ENCODE measurements at places on chromosomes 2 and 18.

DNA sequence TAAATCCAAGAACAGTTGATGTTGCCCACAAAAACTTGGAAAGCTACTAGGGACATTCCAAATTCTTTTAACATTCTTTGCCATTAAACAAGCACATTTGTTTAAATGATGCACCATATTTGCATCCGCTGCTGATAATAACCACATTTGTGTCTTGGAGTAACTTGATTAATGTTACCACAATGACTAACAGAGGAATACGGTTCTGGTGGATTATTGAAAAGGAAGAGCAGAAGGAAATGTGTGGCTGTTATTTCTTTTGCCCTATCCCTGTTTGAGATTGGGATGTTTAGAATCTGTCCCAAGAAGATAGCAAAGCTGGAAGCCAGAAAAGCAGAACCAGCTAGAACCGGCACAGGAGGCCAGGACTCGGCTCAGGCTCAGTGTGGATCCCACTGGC is 39.2 kb upstream of the RASGRP3 start:
- DNase-seq, result no peak

DNA sequence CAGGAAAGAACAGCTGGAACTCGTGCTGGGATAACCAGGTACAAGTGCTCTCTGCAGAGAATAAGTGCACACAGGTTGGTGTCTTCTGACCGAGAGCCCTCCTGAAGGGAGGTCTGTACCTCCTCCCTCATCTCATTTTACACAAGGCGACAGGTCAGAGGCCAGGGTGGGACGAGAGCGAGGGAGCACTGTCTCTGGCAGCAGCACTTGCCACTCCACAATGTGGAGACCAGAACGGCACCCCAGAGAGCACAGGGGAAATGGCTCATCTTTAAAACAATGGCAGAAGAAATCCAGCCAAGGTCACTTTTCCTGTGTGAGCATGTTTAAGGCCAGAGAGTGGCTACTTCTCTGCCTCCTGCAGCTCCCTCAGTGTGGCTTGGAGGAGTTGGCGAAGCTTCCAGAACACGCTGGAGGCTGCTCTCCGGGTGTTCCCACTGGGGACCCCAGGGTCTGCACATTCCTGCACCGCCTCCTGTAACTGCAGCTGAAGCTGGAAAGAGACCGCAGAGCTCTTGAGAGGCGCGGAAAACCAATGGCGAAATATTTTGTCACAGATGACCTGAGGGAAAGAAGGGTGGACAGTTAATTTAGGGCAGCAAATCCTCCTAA is 20.8 kb downstream of the DIPK1C start:
- DNase-seq, result no peak

GRCh38 chr2:36376319-36376765 is 20.8 kb downstream of the CRIM1 start:
- no peak for DNase-seq

DNA sequence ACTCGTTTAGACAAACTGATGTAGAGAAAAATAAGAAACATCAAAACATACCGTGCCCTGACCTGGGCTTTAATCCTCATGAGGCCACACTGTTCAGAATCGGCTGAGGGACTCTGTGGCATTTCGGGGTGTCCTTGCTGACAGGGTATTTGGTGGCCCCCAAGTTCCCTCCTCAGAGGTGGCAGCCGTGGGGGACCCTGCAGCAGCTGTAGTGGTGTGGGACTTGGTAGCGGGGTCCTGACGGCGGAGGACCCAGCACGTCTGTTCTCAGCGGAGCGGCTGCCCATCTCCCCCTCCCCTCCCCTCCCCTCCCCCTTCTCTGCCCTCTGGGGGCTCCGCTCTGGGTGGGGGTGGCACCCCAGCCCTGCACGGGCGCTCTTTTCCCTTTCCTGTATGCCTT is 18.4 kb downstream of the KCNG2 start:
- DNase-seq, result no peak

DNA sequence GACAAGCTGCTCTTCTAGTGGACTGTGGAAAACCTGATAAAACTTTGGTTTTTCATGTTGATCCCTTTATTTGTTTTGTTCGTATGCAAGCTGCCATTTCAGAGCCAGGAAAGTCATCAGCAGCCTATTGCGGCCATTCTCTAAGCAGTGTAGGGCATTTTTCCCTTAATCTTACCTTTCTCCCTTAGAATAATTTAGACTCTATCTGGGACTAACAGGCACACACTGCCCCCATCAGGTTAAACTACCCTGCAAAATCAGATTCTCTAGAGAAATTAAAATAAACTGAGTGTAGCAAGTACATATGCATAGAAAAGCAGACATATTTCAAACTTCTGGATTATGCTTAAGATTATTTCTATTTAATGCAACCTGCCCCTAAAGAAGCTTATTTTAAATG is 347.5 kb downstream of the METTL4 start:
- DNase-seq, result no peak

GRCh38 chr2:43776324-43776723 is 2.5 kb downstream of the DYNC2LI1 start:
- no peak for DNase-seq

GRCh38 chr2:184402381-184402780 is 195.9 kb upstream of the ZNF804A start:
- DNase-seq, result no peak

DNA sequence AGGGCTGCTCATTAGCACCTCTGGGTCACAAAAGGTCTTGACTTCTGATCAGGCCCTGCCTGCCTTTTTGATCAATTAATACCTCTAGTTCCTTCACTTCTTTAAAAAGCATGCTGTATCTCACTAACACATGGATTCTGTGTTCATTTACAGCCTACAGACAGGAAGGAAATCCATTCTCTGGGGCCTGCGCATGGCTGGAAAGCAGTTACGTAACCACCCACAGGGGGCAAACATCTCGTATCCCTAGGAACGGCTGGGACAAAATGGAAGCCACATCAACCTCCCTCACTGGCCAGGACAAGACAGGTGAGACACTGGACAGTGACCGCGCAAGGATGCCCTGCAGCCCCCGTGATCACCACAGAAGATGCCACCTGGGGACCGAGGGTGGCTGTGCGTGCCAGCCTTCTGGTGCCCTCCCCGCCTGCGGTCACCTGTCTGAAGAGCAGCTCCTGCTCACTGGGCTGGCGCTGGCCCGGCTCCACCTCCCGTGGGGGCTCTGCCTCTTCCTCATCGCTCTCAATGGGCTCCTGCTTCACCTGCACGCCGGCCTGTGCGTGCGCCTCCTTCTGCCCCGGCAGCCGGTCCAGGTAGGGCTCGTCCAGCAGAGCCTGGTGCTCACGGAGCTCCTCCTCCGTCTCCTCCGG is 266.9 kb downstream of the TWIST2 start:
- no peak for DNase-seq

DNA sequence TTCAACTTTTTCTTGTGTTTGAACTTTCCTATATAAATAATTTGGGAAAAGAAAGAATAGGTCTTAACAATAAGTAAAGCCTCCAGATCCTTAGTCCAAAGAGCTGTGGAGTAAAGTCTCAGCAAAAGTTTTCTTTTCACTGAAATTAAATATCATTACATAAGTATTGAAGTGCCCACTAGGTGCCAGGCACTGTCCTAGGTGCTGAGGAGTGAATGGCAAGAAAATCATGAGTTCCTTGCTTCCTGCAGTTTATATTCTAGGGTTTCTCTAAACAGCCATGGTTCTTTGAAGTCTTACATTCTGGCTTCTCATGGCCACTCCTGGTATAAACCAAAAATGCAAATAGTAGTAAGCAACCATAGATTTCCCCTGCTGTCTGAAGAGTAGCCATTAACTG is 59.7 kb downstream of the SPP2 start:
- no peak for DNase-seq
